CD14-positive monocyte (primary cell): ENCODE measurements at places on chromosomes 4 and X. TPM values are rescaled to one million over a fixed set of nuclear protein-coding genes. Genes with fewer than 3 reads are reported as not detected.

ETFDH gene
- polyA plus RNA-seq = 11.9 TPM

FAM9B gene
- not detected for polyA plus RNA-seq

RAB39B gene
- 0.09 and 0.20 TPM in 2 replicates for polyA plus RNA-seq

KCND1 gene
- polyA plus RNA-seq = 2.1 and 4.9 TPM in 2 replicates

KCTD8 gene
- polyA plus RNA-seq = not detected

CSAG2 gene
- not detected in 2 replicates for polyA plus RNA-seq

PCDH10 gene
- polyA plus RNA-seq = not detected

SLC49A3 gene
- 9.5 TPM for polyA plus RNA-seq

ITGB1BP2 gene
- polyA plus RNA-seq = 0.36 and 1.2 TPM in 2 replicates

REELD1 gene
- not detected for polyA plus RNA-seq

CTAG1A gene
- polyA plus RNA-seq = not detected in 2 replicates

SPIN4 gene
- polyA plus RNA-seq = 0.93 TPM

GRCh38 chr4:69764311-69764710 is 3.9 kb upstream of the SULT1B1 start:
- H3K27me3 ChIP-seq = no peaks in the 10 kb centered on the region
- DNase-seq = no peak
- H3K4me1 ChIP-seq = peaks cover 27% of the 10 kb centered on the region
- no peak overlapping the region for H3K27ac ChIP-seq

- no peak for DNase-seq
- no peak overlapping the region for H3K27ac ChIP-seq
- H3K4me3 ChIP-seq = no peak overlapping the region
- H3K4me1 ChIP-seq = peaks cover 16% of the 10 kb centered on the region
Observed at GRCh38 chr4:158930639-158930972, 161.8 kb downstream of the FNIP2 start.

DNA sequence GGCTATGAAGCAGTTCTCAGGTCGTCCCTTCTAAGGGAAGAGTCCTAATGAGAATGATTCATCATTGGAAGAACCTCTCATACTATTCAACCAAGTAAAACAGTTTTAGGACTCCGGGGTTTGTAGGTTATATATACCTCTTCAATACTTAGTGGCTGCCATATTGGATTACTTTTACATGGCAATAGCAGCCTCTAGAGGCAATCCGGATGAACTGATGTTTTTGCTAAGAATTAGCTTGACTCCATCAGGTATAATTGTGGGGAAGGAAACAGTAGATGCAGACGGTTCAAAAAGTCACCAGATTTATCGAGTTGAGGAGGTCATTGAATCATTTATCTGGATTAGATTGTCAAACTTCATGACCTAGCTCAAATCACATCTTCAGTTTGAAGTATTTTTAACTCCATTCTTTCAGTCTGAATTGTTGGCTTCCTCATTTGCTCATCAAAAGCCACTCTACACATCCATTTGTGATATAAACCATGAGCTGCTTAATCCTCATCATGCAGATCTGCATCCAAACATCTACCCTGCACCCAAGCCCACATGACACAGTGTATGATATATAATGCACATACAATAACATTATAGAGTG is 28.4 kb downstream of the GUCY1B1 start:
- DNase-seq = peak; percentile 72
- no peak overlapping the region for H3K4me3 ChIP-seq
- H3K27me3 ChIP-seq = no peaks in the 10 kb centered on the region
- no peaks in the 10 kb centered on the region for H3K36me3 ChIP-seq

- H3K27ac ChIP-seq = no peak overlapping the region
- H3K27me3 ChIP-seq = no peaks in the 10 kb centered on the region
- H3K4me1 ChIP-seq = no peaks in the 10 kb centered on the region
- no peak overlapping the region for H3K4me3 ChIP-seq
- H3K36me3 ChIP-seq = no peaks in the 10 kb centered on the region
- DNase-seq = no peak
Observed at GRCh38 chrX:8847360-8847759, 46.2 kb upstream of the FAM9A start.

GRCh38 chr4:186587416-186588018 is 32.1 kb upstream of the MTNR1A start:
- no peaks in the 10 kb centered on the region for H3K4me1 ChIP-seq
- H3K27me3 ChIP-seq = no peaks in the 10 kb centered on the region
- H3K27ac ChIP-seq = no peak overlapping the region
- no peak overlapping the region for H3K4me3 ChIP-seq
- no peaks in the 10 kb centered on the region for H3K36me3 ChIP-seq

- no peak overlapping the region for H3K4me3 ChIP-seq
- no peak overlapping the region for H3K27ac ChIP-seq
- no peaks in the 10 kb centered on the region for H3K27me3 ChIP-seq
Observed at GRCh38 chr4:28835501-28835900, 1884.7 kb upstream of the PCDH7 start.

- no peak for DNase-seq
- H3K36me3 ChIP-seq = no peaks in the 10 kb centered on the region
- H3K4me1 ChIP-seq = no peaks in the 10 kb centered on the region
- no peak overlapping the region for H3K4me3 ChIP-seq
- no peaks in the 10 kb centered on the region for H3K27me3 ChIP-seq
- no peak overlapping the region for H3K27ac ChIP-seq
Observed at GRCh38 chr4:4840351-4840750, 19.1 kb upstream of the MSX1 start.

- no peak for DNase-seq
- H3K4me3 ChIP-seq = no peak overlapping the region
- H3K27ac ChIP-seq = no peak overlapping the region
- no peaks in the 10 kb centered on the region for H3K4me1 ChIP-seq
- no peaks in the 10 kb centered on the region for H3K27me3 ChIP-seq
Observed at GRCh38 chr4:183855323-183856190, 49.5 kb upstream of the STOX2 start.

DNA sequence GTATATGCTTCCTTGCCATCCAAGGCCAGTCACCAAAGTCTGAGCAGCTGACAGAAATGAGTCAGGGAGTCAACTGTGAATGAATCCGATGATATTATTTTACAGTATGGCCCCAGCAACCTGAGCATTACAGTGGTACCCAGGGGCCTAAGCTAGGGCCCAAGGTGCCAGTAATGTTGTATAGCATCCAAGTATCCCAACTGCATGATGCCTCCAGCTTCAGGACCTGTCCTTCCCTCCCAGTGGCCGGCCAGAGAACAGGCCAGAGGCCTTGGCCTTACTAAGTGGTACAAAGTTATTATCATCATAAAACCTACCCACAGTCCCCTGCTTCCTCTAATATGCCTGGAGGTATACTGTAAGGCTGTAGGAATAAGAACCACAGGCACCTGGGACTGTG is 79.9 kb downstream of the RFC1 start:
- H3K27ac ChIP-seq = no peak overlapping the region
- no peaks in the 10 kb centered on the region for H3K27me3 ChIP-seq
- no peak overlapping the region for H3K4me3 ChIP-seq
- DNase-seq = no peak

GRCh38 chr4:181312066-181312465 is 931.1 kb upstream of the TENM3 start:
- no peaks in the 10 kb centered on the region for H3K4me1 ChIP-seq
- H3K4me3 ChIP-seq = no peak overlapping the region
- no peaks in the 10 kb centered on the region for H3K36me3 ChIP-seq
- no peaks in the 10 kb centered on the region for H3K27me3 ChIP-seq

DNA sequence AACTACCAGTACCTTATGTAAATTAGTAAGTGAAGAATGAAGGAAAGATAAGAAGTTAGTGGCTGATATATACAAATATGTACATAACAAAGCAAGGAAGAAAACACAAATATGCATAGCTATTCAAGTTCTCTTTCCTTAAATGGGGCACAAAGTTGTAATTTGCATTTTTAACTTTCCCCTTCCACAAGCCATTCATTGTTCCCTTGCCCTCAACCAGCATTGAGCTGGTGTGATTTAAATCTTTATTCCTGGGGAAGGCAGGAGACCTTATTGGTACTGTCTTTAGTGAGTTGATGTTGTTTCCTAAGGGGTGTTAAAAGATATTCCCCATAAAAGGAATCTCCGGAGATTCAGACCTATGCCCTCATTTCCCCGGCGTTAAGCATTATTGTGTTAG is 735.3 kb downstream of the PCDH18 start:
- no peak for DNase-seq
- no peak overlapping the region for H3K4me3 ChIP-seq
- H3K27ac ChIP-seq = no peak overlapping the region
- H3K27me3 ChIP-seq = no peaks in the 10 kb centered on the region
- no peaks in the 10 kb centered on the region for H3K36me3 ChIP-seq
- no peaks in the 10 kb centered on the region for H3K4me1 ChIP-seq

- no peaks in the 10 kb centered on the region for H3K36me3 ChIP-seq
- H3K27me3 ChIP-seq = no peaks in the 10 kb centered on the region
- no peaks in the 10 kb centered on the region for H3K4me1 ChIP-seq
- no peak overlapping the region for H3K4me3 ChIP-seq
- no peak for DNase-seq
- no peak overlapping the region for H3K27ac ChIP-seq
Observed at GRCh38 chr4:8916351-8916885, 44.8 kb upstream of the HMX1 start.

DNA sequence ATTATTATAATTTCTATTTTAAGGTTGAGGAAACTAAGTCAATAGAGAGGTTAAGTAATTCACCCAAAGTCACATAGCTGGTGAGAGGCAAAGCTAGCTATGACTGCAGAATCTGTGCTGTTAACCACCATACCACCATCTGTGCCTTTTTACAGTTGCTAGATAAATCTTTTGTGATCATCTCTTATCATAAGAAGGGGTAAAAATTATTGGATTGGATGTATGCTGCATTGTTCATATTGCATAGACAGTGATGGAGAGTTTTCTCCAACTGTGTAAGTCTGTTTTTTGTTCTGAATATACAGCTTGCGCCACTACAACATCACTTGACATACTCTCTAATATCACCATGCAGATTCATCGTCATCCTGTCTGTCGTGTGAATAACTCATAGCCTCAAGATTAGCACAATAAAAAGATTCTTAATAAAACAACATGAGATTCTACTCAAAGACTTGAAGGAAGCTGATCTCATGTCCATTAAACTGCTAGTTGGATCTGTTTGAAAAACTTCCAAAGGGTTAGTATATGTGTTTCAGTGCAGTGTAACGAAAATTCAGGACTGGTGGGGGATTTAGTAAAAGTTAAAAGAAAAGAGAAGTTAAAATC is 495.9 kb downstream of the SPRY1 start:
- H3K27ac ChIP-seq = no peak overlapping the region
- H3K4me3 ChIP-seq = no peak overlapping the region
- no peak for DNase-seq
- no peaks in the 10 kb centered on the region for H3K36me3 ChIP-seq

DNA sequence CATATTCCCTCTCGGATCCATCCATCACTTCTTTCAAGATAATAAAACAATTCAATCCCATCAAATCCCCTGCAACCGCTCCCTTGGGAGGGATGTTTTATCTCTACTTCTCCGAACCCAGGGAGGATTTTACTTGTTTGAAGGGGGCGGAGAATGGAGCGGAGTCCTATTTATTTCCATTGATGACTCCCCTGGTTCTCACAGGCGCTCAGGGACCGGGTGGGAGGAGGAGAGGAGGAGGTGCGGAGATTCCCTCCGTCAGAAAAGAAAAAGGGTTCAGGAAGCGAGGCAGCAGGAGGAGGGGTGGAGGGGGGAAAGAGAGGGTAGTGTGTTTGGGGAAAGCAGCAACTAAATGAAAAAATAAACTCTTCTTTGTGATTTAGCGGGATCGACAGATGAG is 2.1 kb downstream of the NDNF start:
- no peak overlapping the region for H3K4me3 ChIP-seq
- no peak overlapping the region for H3K27ac ChIP-seq
- no peaks in the 10 kb centered on the region for H3K36me3 ChIP-seq
- peaks cover 31% of the 10 kb centered on the region for H3K4me1 ChIP-seq
- no peak for DNase-seq

- no peaks in the 10 kb centered on the region for H3K27me3 ChIP-seq
- no peak overlapping the region for H3K4me3 ChIP-seq
- H3K4me1 ChIP-seq = no peaks in the 10 kb centered on the region
- no peak overlapping the region for H3K27ac ChIP-seq
- no peaks in the 10 kb centered on the region for H3K36me3 ChIP-seq
Observed at GRCh38 chrX:138908577-138908976, 197.1 kb upstream of the FGF13 start.

DNA sequence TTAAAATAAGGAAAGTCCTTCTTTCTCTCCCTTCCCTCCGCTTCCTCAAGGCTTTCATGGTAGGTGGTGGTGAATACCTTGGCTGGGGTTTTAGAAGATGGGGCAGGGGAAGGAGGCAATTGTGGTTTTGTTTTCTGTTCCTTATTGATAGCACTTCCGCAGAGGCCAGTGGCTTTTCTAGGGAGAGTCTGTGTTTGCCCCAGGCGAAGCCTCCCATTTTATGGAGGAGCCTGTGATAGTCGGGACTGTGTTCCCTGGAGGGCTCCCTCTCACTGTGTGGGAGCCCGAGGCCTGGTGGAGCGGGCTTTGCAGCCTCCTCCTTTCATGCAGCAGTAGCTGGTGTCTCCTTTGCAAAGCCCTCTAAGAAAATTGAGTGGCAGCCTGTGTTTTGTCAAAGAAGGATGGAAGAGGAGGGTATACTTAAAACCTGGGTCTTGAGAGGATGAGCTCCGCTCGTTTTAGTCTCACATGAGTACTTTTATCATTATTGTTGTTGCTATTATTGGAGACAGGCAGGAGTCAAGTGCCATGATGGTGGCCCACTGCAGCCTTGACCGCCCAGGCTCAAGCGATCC is 29.8 kb upstream of the STOX2 start:
- no peak overlapping the region for H3K27ac ChIP-seq
- H3K4me3 ChIP-seq = no peak overlapping the region
- H3K27me3 ChIP-seq = no peaks in the 10 kb centered on the region

DNA sequence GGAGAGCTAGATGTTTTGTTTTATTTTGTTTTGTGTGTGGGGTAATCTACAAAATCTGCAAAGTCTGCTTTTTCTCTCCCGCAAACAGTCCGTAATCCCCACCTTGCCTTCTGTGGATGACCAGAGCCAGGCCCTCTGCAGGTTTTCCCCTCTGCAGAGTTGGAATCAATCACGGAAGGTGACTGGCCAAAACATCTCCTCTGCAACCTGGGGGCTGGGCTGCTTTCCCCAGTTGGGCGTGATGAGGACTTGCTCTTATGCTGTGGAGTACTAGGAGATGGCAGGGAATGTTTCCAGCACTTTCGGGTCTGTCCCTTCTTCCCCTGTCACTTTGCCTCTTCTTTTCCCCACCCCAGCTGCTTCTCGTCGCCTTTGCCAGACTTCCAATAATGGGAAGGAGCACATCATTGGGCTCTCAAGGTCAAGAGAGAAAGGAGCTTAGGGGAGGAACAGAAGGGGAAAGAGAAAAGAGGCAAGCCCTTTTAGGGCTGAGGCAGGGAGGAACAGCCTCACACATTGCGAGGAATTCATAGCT is 1.1 kb downstream of the TMEM35A start:
- H3K36me3 ChIP-seq = no peaks in the 10 kb centered on the region
- H3K4me3 ChIP-seq = no peak overlapping the region
- no peak for DNase-seq
- H3K27ac ChIP-seq = no peak overlapping the region
- H3K4me1 ChIP-seq = no peaks in the 10 kb centered on the region

GRCh38 chr4:184016759-184017668 is 111.9 kb downstream of the STOX2 start:
- no peak overlapping the region for H3K27ac ChIP-seq
- no peak overlapping the region for H3K4me3 ChIP-seq
- H3K4me1 ChIP-seq = no peaks in the 10 kb centered on the region
- no peak for DNase-seq
- no peaks in the 10 kb centered on the region for H3K36me3 ChIP-seq

- DNase-seq = peak; percentile 31
- peak overlapping the region; percentile 98 for H3K4me3 ChIP-seq
- no peaks in the 10 kb centered on the region for H3K36me3 ChIP-seq
- peaks cover 25% of the 10 kb centered on the region for H3K4me1 ChIP-seq
Observed at GRCh38 chr4:105709081-105709450, 482 bp downstream of the GSTCD start.

GRCh38 chr4:138616775-138617174 is 374.6 kb upstream of the SLC7A11 start:
- no peaks in the 10 kb centered on the region for H3K4me1 ChIP-seq
- no peaks in the 10 kb centered on the region for H3K36me3 ChIP-seq
- no peaks in the 10 kb centered on the region for H3K27me3 ChIP-seq
- H3K4me3 ChIP-seq = no peak overlapping the region
- DNase-seq = no peak
